Osteoblast (primary cell): ENCODE measurements at places on chromosomes 12 and 14. TPM values are rescaled to one million over a fixed set of nuclear protein-coding genes. Genes with fewer than 3 reads are reported as not detected.

DNA sequence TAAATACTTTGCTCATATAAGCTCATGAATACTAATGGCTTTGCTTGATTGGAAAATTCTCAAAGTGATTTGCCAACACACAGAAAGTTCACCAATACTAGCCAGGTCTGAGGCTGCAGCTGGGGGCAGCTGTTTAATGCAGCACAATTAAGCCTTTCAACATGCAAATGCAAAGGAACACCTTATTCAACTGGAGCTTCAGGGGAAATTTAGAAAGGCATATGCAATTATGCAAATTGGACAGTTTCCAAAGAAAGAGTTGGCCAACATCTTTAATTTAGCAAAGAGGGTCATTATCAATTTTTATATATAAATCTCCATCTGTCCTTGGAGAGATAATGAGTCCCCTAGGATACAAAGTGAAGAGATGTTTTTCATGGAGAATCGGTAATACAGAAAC, 40.2 kb upstream of the OTOGL start:
- DNase-seq = no peak

GRCh38 chr12:50442178-50442908, 41.7 kb downstream of the LARP4 start:
- no peak for DNase-seq

- no peak for DNase-seq
These were observed 19.4 kb upstream of the LRRC9 start for GRCh38 chr14:59900556-59900955.

GRCh38 chr12:78096909-78097597, 266.4 kb downstream of the NAV3 start:
- DNase-seq = peak; percentile 30

GRCh38 chr14:94003397-94003796, 6.3 kb downstream of the CCDC197 start:
- peak; percentile 27 for DNase-seq

Gene DDX24
- total RNA-seq = 112 and 134 TPM in 2 replicates

Gene RIMBP2
- not detected in 2 replicates for total RNA-seq

- DNase-seq = no peak
These were observed 32.8 kb downstream of the CLIP1 start for GRCh38 chr12:122389677-122390076.

Gene LMO3
- total RNA-seq = 3.2 and 3.3 TPM in 2 replicates

- DNase-seq = no peak
These were observed 111.4 kb downstream of the GARIN6 start for GRCh38 chr12:99758997-99759396.

DNA sequence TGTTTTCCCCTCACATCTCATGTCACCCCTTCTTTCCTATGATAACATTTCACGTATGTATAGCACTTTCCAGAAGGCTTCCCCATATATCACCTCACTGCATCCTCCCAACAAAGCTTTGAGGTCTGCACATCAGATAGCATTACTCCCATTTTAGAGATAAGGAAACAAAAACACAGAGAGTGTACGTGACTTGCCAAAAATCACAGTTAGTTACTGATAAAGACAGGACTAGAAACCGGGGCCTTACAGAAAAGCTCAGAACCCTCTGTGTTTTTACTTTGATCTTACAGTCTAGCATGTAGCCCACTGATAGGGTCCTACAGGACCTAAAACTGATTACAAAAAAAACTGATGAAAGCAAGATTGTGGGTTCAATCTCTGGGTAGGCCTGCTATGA, 202.9 kb upstream of the CDKN3 start:
- DNase-seq = no peak

DNA sequence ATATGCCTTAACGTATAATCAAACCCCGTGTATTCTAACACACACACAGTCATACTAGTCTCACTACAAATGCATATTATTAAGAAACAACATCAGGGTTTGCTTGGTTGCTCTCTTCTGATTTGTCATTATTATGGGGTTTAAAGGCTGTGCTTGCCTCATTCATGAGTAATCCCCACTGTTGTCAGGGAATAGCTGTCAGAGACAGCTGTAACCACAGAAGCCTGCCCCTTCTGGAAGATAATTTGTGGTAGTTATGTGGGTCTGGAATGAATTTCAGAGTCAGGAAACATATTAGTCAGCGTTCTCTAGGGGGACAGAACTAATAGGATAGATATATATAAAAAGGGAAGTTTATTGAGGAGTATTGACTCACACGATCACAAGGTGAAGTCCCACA, 456.9 kb upstream of the TMEM132C start:
- no peak for DNase-seq

- no peak for DNase-seq
These were observed 9.6 kb upstream of the AKAP6 start for GRCh38 chr14:32319368-32320049.

Gene LPCAT3
- 20.3 and 23.6 TPM in 2 replicates for total RNA-seq

DNA sequence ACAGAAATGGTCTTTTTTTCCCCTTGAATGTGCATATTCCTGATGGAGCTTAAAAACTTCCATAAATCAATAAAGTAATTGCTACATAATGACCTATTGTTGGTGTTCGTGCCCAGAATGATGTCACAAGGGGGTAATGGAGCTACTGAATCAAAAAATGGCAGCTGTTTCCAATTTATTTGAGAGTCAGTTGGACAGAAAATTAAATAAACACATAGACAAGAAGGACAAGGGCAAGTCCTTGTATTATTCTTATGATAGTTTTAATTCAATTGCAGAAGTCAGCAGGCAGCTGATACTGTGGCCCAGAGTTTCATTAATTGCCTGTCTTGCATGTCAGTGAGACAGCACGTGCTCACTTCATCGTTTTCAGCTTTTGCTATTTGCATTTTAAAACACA, 473.5 kb downstream of the ETNK1 start:
- no peak for DNase-seq

DNA sequence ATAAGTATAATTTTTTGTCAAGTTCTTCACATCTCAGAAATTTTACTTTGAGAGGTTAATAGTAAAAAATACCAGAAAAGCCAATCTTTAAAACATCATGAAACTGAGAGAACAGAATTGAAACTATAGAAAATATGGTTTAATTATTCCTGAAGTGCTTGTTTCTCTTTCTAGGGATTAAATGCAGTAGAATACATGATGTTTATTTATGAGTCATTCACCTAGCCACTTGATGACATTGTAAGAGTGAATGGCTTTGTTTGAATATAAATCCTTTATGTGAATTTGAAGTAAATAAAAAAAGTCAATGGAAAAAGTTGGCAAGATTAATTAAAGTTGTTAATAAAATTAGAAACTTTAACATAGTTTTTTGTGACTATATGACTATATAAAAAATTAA, 48.4 kb downstream of the KTN1 start:
- no peak for DNase-seq

Gene MLXIP
- total RNA-seq = 12.7 and 14.1 TPM in 2 replicates
